ENCODE measurements at places on chromosomes 4 and X. TPM values are rescaled to one million over a fixed set of nuclear protein-coding genes. Genes with fewer than 3 reads are reported as not detected.

The NPNT gene
- not detected for total RNA-seq

The DCAF4L1 gene
- total RNA-seq = 0.22 TPM

GRCh38 chr4:182880387-182881356 is 36.5 kb downstream of the DCTD start:
- H3K4me1 ChIP-seq = no peaks in the 10 kb centered on the region
- DNase-seq = no peak
- no peak overlapping the region for H3K27ac ChIP-seq
- H3K4me3 ChIP-seq = no peak overlapping the region
- H3K27me3 ChIP-seq = no peaks in the 10 kb centered on the region

DNA sequence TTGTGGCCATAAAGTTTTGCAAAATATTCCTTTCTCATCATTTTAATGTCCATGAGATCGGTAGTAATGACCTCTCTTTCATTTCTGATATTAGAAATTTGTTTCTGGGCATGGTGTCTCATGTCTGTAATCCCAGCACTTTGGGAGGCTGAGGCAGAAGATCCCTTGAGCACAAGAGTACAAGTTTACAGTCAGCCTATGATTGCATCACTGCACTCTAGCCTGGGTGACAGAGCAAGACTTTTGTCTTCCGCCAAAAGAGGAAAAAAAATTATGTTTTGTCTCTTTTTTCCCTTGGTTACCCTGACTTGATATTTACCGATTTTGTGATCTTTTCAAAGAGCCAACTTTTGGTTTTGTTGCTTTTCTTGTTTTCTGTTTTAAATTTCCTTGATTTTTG is 10.8 kb upstream of the NKAP start:
- H3K36me3 ChIP-seq = no peaks in the 10 kb centered on the region
- peaks cover 46% of the 10 kb centered on the region for H3K27me3 ChIP-seq
- DNase-seq = no peak
- peaks cover 21% of the 10 kb centered on the region for H3K4me1 ChIP-seq

GRCh38 chr4:126396121-126396520 is 1081.4 kb downstream of the FAT4 start:
- H3K27ac ChIP-seq = no peak overlapping the region
- no peak for DNase-seq
- no peaks in the 10 kb centered on the region for H3K36me3 ChIP-seq
- H3K27me3 ChIP-seq = no peaks in the 10 kb centered on the region
- no peak overlapping the region for H3K4me3 ChIP-seq

DNA sequence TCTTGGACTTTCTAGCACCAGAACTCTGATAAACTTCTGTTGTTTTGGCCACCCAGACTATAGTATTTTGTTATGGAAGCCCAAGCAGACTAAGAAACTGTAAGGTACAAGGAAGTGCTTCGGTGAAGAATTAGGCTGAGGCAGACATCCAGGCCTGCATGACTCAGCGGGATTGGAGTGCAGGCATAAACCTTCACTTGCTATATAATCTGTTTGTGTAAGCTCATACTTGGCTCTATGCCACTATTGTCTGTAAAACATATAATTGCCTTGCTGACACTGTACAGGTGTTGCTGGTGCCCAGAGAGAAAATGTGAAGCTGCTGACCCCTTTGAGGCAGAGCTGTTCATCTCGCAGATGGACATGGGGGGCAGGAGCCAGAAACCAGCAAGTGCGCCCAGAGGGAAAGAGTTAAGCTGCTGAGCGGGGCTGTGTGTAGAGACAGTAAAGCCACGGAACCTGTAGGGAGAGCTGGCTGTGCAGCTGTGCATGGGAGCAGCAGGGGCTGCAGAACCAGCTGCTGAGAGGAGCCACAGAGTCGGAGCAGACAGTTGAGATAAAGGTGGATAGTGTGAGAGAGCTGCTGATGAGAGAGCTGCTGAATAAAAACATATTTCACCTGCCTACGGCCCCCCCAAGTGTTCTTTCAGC is 96.2 kb downstream of the RBM46 start:
- no peak overlapping the region for H3K4me3 ChIP-seq
- H3K4me1 ChIP-seq = no peaks in the 10 kb centered on the region
- H3K27ac ChIP-seq = no peak overlapping the region
- no peaks in the 10 kb centered on the region for H3K36me3 ChIP-seq

DNA sequence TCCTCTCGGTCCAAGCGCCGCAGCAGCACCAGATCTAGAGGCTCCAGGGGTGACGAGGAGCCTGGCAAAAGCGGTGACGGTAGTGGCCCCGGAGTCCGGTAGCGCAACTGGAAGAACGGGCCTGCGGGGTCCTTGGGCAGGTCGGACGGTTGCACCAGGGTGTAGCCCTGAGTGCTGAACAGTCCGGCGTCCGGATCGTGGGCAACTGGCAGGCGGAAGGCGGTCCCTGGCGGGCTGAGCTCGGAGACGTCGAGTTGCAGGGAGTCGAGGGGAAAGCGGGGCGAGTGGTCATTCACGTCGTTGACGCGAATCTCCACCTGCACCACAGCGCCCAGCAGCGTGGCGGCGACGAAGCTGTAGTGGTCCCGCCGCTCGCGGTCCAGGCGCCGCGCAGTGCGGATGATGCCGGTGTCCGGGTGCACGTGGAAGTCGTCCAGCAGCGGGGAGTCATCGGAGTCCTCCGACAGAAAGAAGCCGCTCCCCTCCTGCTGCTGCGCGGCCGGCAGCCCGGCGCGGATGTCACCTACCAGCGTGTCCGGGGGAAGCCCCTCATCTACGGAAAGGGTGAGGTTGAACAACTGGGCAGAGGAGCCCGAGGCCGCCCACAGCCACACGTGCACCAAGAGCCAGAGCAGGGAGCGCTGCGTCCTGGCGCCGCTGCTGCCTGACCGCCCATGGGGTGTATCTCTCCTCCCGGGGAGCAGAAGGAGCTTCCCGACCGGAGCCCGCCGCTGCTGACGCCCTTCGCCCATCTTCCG is 837 bp downstream of the DCHS2 start:
- H3K4me3 ChIP-seq = peak overlapping the region; percentile 62
- peak; percentile 52 for DNase-seq
- no peaks in the 10 kb centered on the region for H3K36me3 ChIP-seq
- H3K27ac ChIP-seq = no peak overlapping the region

- H3K4me1 ChIP-seq = peaks cover 9% of the 10 kb centered on the region
- H3K36me3 ChIP-seq = no peaks in the 10 kb centered on the region
- H3K27me3 ChIP-seq = no peaks in the 10 kb centered on the region
- peak overlapping the region; percentile 41 for H3K27ac ChIP-seq
Measured at GRCh38 chrX:119495734-119496726, 27.8 kb downstream of the SLC25A5 start.

- no peaks in the 10 kb centered on the region for H3K4me1 ChIP-seq
- peaks cover 20% of the 10 kb centered on the region for H3K36me3 ChIP-seq
- H3K27me3 ChIP-seq = no peaks in the 10 kb centered on the region
- no peak overlapping the region for H3K4me3 ChIP-seq
Measured at GRCh38 chr4:886244-886643, 45.9 kb downstream of the GAK start.

DNA sequence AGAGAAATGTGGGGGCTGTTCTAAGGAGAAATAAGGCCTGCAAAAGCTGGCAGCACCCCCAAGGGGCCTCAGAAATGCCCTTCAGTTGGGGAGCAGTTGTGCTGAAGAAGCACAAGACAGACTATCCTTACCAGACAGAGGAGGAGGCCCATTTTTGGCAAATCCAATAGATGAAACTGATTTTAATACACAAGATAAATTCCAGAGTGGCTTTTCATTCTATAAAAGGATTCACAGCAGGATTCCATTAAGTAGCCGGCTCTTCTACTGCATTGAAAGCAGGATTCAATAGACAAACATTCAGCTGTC is 8.1 kb downstream of the SEPTIN6 start:
- DNase-seq = no peak
- no peaks in the 10 kb centered on the region for H3K27me3 ChIP-seq
- H3K4me1 ChIP-seq = peaks cover 50% of the 10 kb centered on the region
- H3K36me3 ChIP-seq = peaks cover 17% of the 10 kb centered on the region
- peak overlapping the region; percentile 98 for H3K27ac ChIP-seq

- no peaks in the 10 kb centered on the region for H3K36me3 ChIP-seq
- no peak for DNase-seq
- H3K27ac ChIP-seq = no peak overlapping the region
- no peak overlapping the region for H3K4me3 ChIP-seq
- H3K27me3 ChIP-seq = peaks cover 9% of the 10 kb centered on the region
- H3K4me1 ChIP-seq = peaks cover 4% of the 10 kb centered on the region
Measured at GRCh38 chr4:146134761-146135445, 40.6 kb upstream of the LSM6 start.

DNA sequence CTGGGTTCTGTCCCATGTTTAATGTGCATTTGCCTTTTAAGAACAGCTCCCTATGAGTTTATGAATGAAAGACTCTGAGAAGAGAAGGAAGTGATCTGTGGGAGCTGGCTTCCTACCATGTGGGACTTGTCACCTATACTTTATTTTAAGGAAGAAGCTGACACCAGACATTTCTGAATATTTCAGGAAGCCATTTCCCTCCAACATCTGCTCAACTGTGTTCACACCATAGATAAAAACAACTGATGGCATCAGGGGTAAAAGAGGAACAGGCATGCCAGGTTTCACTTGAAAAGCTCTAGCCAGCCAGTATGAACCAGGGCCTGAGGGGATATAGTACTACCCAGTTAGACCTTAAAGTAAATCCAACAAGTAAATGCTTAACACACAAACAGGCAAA is 116.0 kb downstream of the COL4A6 start:
- DNase-seq = no peak
- no peak overlapping the region for H3K4me3 ChIP-seq
- H3K27ac ChIP-seq = no peak overlapping the region
- H3K27me3 ChIP-seq = peaks cover 3% of the 10 kb centered on the region
- no peaks in the 10 kb centered on the region for H3K36me3 ChIP-seq
- H3K4me1 ChIP-seq = no peaks in the 10 kb centered on the region

DNA sequence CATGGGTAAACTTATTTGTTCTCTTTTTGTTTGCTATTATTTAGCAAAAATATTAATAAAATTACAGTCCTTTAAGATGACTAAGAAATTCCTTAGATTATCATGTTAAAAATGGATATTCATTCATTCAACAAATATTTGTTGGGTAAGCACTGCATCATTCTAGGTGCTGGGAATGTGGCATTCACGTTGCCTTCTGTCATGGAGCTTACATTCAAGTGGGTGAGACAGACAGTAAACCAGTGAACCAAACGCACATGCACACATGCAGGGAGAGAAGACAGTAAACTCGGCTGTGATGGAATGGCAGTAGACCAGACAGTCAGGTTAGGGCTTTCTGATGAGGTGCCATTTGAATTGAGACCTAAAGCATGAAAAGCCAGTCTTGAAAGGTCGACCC is 91.8 kb downstream of the STOX2 start:
- H3K4me1 ChIP-seq = no peaks in the 10 kb centered on the region
- no peaks in the 10 kb centered on the region for H3K36me3 ChIP-seq
- no peak overlapping the region for H3K27ac ChIP-seq
- H3K27me3 ChIP-seq = peaks cover 10% of the 10 kb centered on the region

DNA sequence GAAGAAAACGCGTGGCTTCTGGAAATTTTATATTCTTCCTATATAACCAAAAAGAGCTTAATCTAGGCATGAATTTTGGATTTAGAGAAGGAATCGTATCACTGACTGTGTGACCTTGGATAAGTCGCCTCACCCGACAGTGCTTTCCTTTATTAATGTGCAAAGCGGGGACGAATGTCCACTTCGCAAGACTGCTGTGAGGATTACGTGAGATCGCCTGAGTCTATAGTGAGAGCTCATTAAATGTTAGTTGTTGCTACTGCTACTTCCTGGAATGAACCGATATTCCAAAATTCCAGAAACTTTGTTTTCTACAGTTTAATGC is 448 bp upstream of the TBC1D8B start:
- peaks cover 37% of the 10 kb centered on the region for H3K27me3 ChIP-seq
- H3K27ac ChIP-seq = no peak overlapping the region
- no peak for DNase-seq

GRCh38 chrX:108275732-108276131 is 162.5 kb downstream of the COL4A6 start:
- H3K4me3 ChIP-seq = no peak overlapping the region
- peaks cover 2% of the 10 kb centered on the region for H3K4me1 ChIP-seq
- DNase-seq = no peak
- no peak overlapping the region for H3K27ac ChIP-seq

DNA sequence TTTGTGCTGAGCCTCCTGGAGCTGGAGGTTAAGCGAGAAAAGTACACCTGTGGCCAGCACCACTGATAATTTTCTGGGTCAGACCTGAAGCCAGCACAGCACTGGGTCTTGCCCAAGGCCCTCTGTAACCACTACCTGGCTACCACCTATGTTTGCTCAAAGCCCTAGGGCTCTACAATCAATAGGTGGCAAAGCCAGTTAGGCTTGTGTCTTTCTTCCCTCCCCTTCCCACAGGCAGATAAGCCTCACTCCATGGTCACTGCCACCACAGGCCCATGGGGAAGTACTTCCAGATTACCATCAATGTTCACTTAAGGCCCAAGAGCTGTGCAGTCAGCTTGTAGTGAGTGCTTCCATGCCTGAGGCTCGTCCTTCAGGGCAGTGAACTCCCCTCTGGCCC is 35.2 kb upstream of the ARMCX4 start:
- no peak overlapping the region for H3K27ac ChIP-seq
- peaks cover 5% of the 10 kb centered on the region for H3K4me1 ChIP-seq
- DNase-seq = no peak
- no peak overlapping the region for H3K4me3 ChIP-seq
- H3K36me3 ChIP-seq = peaks cover 8% of the 10 kb centered on the region

DNA sequence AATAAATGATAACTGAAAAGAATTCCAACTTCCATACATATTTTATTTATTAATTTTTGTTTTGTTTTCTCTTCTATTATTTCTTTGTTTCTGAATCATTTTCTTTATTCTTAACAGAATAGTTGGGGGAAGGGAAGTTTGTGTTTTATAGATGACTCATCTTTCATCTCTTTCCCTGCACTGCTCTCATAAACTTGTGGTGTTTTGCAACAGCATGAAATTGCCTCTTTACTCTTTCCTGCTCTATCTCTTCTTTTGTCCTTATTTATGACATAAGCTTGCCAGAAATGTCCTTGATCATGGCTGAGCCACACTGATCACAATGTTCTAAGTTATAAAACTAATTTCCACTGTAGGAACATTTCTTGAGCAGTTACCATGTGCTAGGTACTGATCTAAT is 22.3 kb downstream of the QRFPR start:
- H3K27ac ChIP-seq = no peak overlapping the region
- no peak overlapping the region for H3K4me3 ChIP-seq
- DNase-seq = no peak

DNA sequence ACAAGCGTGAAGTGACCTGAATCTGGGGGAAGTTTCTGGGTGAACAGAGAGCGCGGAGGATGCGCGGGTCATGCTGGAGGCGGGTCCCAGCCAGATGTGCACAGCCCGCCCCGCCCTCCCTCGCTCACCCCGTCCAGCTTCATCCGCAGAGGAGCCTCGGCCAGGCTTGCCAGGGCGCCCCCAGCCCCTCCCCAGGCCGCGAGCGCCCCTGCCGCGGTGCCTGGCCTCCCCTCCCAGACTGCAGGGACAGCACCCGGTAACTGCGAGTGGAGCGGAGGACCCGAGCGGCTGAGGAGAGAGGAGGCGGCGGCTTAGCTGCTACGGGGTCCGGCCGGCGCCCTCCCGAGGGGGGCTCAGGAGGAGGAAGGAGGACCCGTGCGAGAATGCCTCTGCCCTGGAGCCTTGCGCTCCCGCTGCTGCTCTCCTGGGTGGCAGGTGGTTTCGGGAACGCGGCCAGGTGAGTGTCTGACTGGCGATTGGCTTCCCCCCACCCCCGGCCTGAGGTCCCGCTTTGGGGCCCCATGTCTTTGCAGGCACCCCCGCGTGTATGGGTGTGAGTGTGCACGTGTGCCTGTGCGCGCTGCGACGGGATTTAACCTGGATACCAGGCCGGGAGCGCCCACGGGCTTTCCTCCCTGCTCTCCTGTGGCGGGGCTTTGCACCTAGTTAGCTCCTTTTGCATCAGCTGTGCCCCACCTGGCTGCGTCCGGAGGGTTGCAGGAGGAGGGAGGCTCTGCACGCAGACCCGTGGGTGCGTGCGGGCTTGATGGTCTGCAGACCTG is at the start of gene EGFL6:
TSS of gene EGFL6 (plus strand) at position 123 of the 782 bp plus-strand sequence. CDS start at position 384, 261 bp downstream.
- H3K36me3 ChIP-seq = peaks cover 2% of the 10 kb centered on the region
- peaks cover 22% of the 10 kb centered on the region for H3K4me1 ChIP-seq
- peak; percentile 50 for DNase-seq
